ENCODE measurements at places on chromosomes 16 and 17. TPM values are rescaled to one million over a fixed set of nuclear protein-coding genes. Genes with fewer than 3 reads are reported as not detected.
A peak's percentile ranks its signal among the peaks of the same experiment; 100 is the strongest.

DNA sequence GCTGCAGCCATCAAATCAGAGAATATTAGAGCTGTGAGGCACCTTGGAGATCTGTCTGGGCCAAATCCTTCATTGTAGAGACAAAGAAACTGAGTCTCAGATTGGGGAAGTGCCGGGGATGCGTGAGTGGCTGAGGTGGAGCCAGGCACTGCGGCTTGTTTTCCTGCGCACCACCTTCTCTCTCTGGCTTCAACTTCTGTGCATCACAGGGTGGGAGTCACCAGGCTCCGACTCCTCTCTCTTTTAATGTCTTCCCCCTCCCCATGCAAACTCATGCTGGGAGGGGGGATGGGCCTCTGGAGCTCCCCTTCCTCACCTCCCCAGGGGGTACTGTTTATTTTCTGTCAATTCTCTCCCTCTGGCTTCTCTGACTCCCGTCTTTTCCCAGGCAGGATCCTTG lies 8.7 kb upstream of the ETV4 start:
- no peak for DNase-seq
- H3K27ac ChIP-seq: no peak overlapping the region
- H3K27me3 ChIP-seq: no peaks in the 10 kb centered on the region
- peaks cover 7% of the 10 kb centered on the region for H3K4me1 ChIP-seq
- no peak overlapping the region for H3K4me3 ChIP-seq

DNA sequence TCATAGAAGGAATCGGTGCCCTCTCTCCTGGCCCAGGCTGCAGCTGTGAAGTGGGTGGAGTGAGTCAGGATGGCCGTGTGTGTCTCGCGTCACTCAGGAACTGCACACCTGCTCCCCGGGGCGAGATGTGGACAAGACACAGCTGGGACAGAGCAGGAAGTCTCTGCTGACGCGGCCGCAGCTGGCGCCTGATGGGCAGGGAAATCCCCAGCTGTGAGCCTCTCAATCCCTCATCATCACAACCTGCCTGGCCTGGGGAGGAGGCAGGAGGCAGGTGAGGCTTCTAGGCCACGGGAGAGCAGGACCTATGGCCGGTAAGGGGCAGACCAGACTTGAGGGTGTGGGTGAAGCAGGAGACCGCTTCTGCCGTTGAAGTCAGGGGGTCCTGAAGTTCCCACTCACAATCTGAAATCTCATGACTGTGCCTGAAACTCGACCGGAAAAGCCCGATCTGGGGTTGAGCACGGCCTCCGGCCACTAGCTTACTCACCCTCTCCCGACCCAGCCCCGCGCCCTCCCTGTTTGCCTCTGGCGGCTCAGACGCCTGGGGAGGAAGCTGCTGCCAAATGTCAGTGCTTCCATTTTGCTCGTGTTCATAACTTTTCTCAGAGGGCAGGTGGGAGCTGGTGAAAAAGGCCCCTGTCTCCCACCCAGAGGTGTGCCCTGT lies 1.1 kb upstream of the TRPV3 start:
- H3K4me1 ChIP-seq: no peaks in the 10 kb centered on the region
- no peaks in the 10 kb centered on the region for H3K36me3 ChIP-seq
- DNase-seq: no peak
- no peak overlapping the region for H3K4me3 ChIP-seq

DNA sequence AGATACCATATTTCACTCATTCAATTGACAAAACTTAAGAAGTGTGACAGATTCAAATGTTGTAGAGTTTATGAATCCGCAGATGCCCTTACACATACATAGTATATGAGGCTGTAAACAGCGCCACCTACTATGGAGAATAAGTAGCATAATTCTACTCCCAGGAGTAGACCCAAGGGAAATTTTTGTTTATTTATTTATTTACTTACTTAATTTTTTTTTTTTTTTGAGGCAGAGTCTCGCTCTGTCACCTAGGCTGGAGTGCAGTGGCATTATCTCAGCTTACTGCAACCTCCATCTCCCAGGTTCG lies 35.5 kb downstream of the GAN start:
- H3K36me3 ChIP-seq: no peaks in the 10 kb centered on the region
- H3K27ac ChIP-seq: no peak overlapping the region
- H3K4me1 ChIP-seq: no peaks in the 10 kb centered on the region
- no peaks in the 10 kb centered on the region for H3K27me3 ChIP-seq
- H3K4me3 ChIP-seq: no peak overlapping the region

GRCh38 chr17:56298846-56299245 lies 145.6 kb downstream of the ANKFN1 start:
- no peaks in the 10 kb centered on the region for H3K36me3 ChIP-seq
- H3K4me1 ChIP-seq: no peaks in the 10 kb centered on the region
- peaks cover 49% of the 10 kb centered on the region for H3K27me3 ChIP-seq
- no peak for DNase-seq

- no peak overlapping the region for H3K4me3 ChIP-seq
- no peak overlapping the region for H3K27ac ChIP-seq
- H3K27me3 ChIP-seq: no peaks in the 10 kb centered on the region
- H3K36me3 ChIP-seq: no peaks in the 10 kb centered on the region
Measured at GRCh38 chr17:47948706-47949196, 7.4 kb downstream of the PNPO start.

DNA sequence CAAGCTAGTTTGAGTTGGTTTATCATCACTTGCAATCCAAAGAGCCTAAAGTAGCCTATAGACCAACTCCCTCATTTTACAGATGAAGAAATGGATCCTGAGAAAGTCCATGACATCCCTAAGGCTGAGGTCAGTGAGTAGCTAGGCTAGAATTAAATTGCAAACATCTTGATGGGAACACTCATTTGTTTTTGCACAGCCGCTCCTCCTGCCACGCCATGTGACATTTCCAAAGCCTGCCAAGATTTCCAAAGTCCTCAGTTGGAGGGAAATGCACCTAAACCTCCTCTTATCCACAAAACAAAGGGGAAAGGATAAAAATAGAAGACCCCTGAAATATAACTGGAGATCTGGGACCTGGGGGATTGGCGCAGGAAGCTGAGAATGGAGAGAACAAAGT lies 15.0 kb downstream of the TMEM92 start:
- H3K36me3 ChIP-seq: no peaks in the 10 kb centered on the region
- no peak overlapping the region for H3K4me3 ChIP-seq
- H3K4me1 ChIP-seq: peaks cover 18% of the 10 kb centered on the region
- H3K27ac ChIP-seq: peak overlapping the region; percentile 5
- no peak for DNase-seq

DNA sequence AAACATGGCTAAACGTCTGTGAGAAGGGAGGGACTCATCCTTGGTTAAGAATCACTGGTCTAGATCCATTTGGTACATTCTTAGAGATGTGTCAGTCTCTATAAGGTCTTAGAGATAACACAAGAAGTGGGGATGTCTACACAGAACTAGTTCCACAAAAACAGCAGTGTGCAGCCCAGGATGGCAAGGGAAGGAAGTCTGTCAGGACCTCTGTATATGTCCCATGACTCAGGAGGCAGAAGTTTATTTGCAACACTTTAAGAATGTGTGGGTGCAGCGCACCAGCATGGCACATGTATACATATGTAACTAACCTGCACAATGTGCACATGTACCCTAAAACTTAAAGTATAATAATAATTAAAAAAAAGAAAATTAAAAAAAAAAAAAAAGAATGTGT lies 548.5 kb upstream of the SOX9 start:
- no peaks in the 10 kb centered on the region for H3K27me3 ChIP-seq
- H3K4me1 ChIP-seq: no peaks in the 10 kb centered on the region
- DNase-seq: no peak
- no peak overlapping the region for H3K4me3 ChIP-seq

GRCh38 chr16:84751241-84751640 lies 51.4 kb downstream of the USP10 start:
- no peak overlapping the region for H3K27ac ChIP-seq
- DNase-seq: no peak

DNA sequence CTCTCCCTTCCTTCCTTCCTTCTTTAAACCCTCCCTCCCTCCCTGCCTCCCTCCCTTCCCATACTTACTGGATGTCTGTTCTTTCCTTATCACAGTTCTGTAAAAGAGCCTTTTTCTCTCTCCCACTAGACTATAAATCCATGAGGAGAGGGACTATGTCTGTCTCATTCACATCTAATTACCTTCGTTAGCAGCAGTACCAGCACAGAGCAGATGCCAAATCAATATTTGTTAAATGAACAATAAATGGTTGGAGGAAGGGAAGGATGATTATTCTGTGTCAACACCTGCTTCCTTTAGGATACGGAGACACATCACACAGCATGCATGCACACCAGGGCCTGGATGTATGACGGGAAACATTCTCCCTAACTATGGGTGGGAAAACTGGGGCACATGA lies 94.2 kb downstream of the DNAH3 start:
- peaks cover 30% of the 10 kb centered on the region for H3K27me3 ChIP-seq
- no peak overlapping the region for H3K4me3 ChIP-seq
- H3K4me1 ChIP-seq: no peaks in the 10 kb centered on the region
- no peak overlapping the region for H3K27ac ChIP-seq
- no peaks in the 10 kb centered on the region for H3K36me3 ChIP-seq
- DNase-seq: no peak

DNA sequence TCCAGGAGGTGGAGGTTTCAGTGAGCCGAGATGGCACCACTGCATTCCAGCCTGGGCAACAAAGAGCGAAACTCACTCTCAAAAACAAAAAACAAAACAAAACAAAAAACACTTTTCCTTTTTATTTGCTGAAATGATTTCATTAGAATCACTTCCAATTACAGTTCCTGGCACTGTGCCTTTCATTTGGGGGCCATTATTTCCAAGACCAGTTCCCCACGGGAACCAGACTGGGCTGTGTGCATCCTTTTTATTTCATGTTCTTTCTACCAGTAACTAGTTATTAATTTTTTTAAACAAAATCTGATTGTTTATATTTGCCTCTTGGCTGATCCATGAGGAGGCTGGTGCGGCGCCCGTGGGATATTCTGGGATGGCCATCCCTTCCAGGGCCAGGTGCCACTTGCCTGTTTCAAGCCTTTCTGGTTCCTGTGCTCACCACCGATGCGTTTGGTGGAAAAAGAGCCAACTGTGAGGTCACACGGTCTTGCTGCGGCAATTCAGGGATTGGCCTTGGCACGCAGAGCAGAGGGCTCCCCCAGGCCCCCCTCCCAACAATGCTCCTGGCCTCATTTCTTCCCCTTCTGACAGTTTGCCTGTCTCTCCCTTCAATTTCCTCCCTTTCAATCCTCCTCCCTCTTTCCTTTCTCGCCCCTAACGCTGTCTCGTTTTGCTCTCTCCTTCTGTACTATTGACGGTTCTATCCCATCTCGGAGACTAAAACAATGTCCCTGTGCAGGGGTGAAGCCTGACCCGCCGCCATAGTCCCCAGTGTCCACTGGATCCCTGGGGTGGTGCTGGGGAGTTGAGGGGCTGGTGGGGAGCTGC lies 13.4 kb downstream of the UBALD1 start:
- no peak for DNase-seq
- no peaks in the 10 kb centered on the region for H3K27me3 ChIP-seq
- H3K4me3 ChIP-seq: no peak overlapping the region
- no peaks in the 10 kb centered on the region for H3K36me3 ChIP-seq
- H3K27ac ChIP-seq: no peak overlapping the region

DNA sequence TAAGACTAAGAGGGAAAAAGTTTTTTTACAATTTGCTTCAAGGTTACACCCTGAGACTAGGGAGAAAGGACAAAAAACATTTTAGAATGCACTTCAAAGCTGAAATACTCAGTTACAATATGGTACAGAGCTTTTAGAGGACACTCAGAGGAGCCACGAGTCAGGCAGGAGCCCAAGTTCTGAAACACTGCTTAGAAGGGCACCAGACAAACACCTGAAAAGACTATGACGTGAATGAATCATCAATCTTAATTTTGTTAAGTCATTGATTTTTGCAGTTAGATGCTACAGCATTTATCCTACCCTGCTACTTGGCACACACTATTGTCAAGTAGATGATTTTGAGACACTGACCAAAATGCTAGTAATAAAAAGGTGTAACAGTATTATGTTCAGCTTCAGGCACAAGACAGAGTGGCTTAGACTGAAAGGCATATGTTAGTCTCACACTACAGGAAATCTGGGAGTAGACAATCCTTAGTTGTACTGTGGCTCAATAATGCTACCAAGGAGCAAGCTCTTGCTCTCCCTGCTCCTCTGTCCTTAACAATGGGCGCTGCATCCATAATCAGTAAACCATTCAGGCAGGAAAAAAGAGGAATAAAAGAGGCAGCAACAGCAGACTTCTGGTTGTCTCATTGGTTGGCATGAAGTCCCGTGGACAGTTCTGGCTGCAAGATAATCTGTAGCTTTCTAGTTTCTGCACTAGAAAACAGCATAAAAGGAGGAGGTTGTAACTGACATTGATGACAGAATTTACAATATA lies 151.8 kb downstream of the ABCA8 start:
- H3K27me3 ChIP-seq: no peaks in the 10 kb centered on the region
- peaks cover 20% of the 10 kb centered on the region for H3K4me1 ChIP-seq
- no peaks in the 10 kb centered on the region for H3K36me3 ChIP-seq
- DNase-seq: no peak
- H3K4me3 ChIP-seq: no peak overlapping the region
- H3K27ac ChIP-seq: no peak overlapping the region

DNA sequence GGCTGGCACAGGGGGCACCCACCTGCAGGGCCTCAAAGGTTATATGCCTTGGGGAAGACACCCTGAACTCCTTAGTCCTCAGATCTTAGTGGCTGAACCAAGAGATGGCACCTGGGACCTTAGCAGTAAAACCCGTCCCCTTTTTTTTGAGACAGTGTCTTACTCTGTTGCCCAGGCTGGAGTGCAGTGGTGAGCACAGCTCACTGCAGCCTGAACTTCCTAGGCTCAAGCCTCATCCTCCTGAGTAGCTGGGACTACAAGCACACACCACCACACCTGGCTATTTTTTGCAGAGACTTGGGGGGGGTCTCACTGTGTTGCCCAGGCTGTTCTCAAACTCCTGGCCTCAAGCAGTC lies 237.2 kb downstream of the MRTFB start:
- H3K27ac ChIP-seq: no peak overlapping the region
- H3K36me3 ChIP-seq: no peaks in the 10 kb centered on the region
- DNase-seq: no peak
- no peaks in the 10 kb centered on the region for H3K27me3 ChIP-seq
- H3K4me1 ChIP-seq: peaks cover 35% of the 10 kb centered on the region

The SETD1A gene
- 31.4 TPM for total RNA-seq

The TLK2 gene
- total RNA-seq: 54.7 TPM

The PMP22 gene
- total RNA-seq: not detected

The PRSS53 gene
- 3.1 TPM for total RNA-seq

The CALCOCO2 gene
- 118 TPM for total RNA-seq

The NDRG4 gene
- 0.66 TPM for total RNA-seq

The CWC25 gene
- 14.1 TPM for total RNA-seq

The SLFN14 gene
- not detected for total RNA-seq

The LPCAT2 gene
- total RNA-seq: 8.2 TPM

The RAB40C gene
- total RNA-seq: 20.6 TPM

The CCL1 gene
- total RNA-seq: not detected

The UBE2Z gene
- total RNA-seq: 108 TPM
